ENCODE measurements at places on chromosomes 3 and 15.
A peak's percentile ranks its signal among the peaks of the same experiment; 100 is the strongest.

- no peaks in the 10 kb centered on the region for H3K36me3 ChIP-seq
- no peak for DNase-seq
- H3K4me1 ChIP-seq: no peaks in the 10 kb centered on the region
- no peak overlapping the region for H3K27ac ChIP-seq
- H3K4me3 ChIP-seq: no peak overlapping the region
Observed at GRCh38 chr3:97121386-97121785, 307.0 kb downstream of the EPHA6 start.

DNA sequence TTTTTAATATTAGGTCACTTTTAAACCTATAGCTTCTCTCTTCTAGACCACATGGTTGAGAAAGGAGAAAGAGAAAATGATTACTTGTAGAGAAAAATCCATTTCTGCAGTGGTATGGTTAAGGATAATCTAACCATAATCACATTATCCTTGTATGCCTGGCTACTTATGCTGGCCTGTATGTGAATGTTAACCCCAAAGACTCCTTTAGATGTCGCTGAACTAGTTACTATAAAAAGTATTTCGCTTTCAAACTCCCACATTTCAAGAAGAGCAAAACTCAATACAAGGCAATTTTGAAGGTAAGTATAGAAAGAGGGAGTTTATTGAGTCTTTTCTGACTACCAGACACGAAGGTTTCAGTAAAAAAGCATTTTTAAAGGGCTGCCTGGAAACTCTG is 2.2 kb downstream of the KCTD6 start:
- H3K27me3 ChIP-seq: no peaks in the 10 kb centered on the region
- H3K4me3 ChIP-seq: no peak overlapping the region
- H3K4me1 ChIP-seq: peaks cover 76% of the 10 kb centered on the region
- H3K36me3 ChIP-seq: no peaks in the 10 kb centered on the region
- no peak overlapping the region for H3K27ac ChIP-seq
- DNase-seq: no peak

DNA sequence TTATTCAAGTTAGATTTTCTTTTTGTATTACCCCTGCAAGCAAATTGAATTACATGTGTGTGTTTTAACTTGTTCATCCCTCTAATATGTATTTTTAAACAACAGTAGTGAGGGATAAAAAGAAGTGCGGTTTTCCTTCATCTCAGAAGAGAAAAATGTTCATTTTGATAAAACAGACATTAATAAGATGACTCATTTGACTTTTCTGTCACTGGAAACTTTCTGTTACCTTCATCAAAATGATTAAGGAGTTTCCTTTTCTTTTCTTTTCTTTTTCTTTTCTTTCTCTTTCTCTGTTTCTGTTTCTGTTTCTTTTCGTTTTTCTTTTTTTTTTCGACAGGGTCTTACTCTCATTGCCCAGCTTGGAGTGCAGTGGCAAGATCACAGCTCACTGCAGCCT is 53.0 kb downstream of the ECT2 start:
- no peaks in the 10 kb centered on the region for H3K4me1 ChIP-seq
- H3K27ac ChIP-seq: no peak overlapping the region
- no peak overlapping the region for H3K4me3 ChIP-seq

- no peak for DNase-seq
- no peaks in the 10 kb centered on the region for H3K27me3 ChIP-seq
- no peaks in the 10 kb centered on the region for H3K4me1 ChIP-seq
- H3K36me3 ChIP-seq: peaks cover 87% of the 10 kb centered on the region
Observed at GRCh38 chr15:39990706-39991105, 48.3 kb downstream of the SRP14 start.

DNA sequence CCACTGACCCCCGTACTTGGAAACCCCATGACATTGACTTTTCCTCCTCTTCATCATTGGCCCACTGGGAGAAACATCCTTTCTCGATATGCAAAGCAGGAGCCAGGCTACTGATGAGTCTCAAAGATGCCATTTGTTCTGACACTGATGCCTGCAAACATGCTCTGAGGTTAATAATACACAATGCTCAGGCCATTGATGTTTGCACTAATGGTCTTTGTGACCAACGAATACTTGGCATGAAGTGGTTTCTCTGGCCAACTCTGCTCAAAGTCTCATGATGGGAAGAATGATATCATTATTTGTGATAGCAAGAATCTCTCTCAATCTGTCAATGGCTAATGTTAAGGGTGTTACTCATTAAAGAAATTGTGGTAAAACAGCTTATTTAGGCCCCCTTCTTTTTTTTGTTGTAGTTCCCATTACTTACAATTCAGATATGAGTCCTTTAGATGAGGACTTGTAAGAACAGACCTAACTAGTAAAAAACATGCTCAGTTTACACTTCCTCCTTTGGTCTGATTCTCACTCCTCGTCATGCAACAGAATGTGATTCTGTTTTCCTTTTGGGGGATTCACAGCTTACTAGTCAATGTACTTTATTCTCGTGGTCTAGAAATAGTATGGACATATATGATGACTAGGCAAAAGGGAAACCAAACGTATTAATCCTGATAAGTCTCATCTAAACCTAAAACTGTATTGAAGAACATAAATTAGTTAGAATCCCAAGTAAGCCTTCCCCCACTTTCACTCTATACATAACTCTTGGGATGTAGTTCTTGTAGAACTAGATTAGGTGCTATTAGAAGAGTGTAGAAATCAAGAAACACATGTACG is 488.8 kb upstream of the DPPA4 start:
- no peaks in the 10 kb centered on the region for H3K27me3 ChIP-seq
- H3K36me3 ChIP-seq: no peaks in the 10 kb centered on the region
- H3K4me3 ChIP-seq: no peak overlapping the region
- no peaks in the 10 kb centered on the region for H3K4me1 ChIP-seq
- DNase-seq: no peak

DNA sequence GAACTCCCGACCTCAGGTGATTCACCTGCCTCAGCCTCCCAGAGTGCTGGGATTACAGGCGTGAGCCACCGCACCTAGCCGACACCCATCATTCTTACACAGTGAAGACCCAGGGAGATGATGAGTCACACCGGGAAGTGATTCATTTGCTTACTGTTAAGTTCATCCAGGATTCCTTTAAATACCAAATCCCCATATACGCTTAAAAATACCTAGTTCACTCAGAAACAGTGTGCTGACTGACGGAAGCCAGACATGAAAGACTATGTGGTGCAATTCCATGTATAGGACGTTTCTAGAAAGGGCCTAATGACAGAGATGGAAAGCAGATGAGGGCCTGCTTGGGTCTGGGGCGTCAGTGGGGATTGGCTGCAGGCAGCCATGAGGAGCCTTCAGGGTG is 75.2 kb downstream of the APBA2 start:
- no peak for DNase-seq
- no peaks in the 10 kb centered on the region for H3K27me3 ChIP-seq
- no peak overlapping the region for H3K27ac ChIP-seq

GRCh38 chr3:168053115-168053514 is 42.6 kb downstream of the GOLIM4 start:
- no peak overlapping the region for H3K27ac ChIP-seq
- no peaks in the 10 kb centered on the region for H3K36me3 ChIP-seq
- no peak for DNase-seq

- no peak overlapping the region for H3K27ac ChIP-seq
- no peaks in the 10 kb centered on the region for H3K36me3 ChIP-seq
- no peak overlapping the region for H3K4me3 ChIP-seq
- no peaks in the 10 kb centered on the region for H3K27me3 ChIP-seq
Observed at GRCh38 chr3:158509891-158510290, 61.1 kb upstream of the MLF1 start.

- no peaks in the 10 kb centered on the region for H3K4me1 ChIP-seq
- no peak overlapping the region for H3K4me3 ChIP-seq
- H3K36me3 ChIP-seq: no peaks in the 10 kb centered on the region
- no peak for DNase-seq
Observed at GRCh38 chr3:1117843-1118473, 25.1 kb downstream of the CNTN6 start.

GRCh38 chr15:60326824-60327654 is 70.7 kb downstream of the ANXA2 start:
- H3K36me3 ChIP-seq: no peaks in the 10 kb centered on the region
- H3K4me3 ChIP-seq: no peak overlapping the region
- no peaks in the 10 kb centered on the region for H3K27me3 ChIP-seq
- no peak overlapping the region for H3K27ac ChIP-seq
- no peaks in the 10 kb centered on the region for H3K4me1 ChIP-seq

- no peaks in the 10 kb centered on the region for H3K36me3 ChIP-seq
- peaks cover 4% of the 10 kb centered on the region for H3K4me1 ChIP-seq
- no peak for DNase-seq
- no peak overlapping the region for H3K4me3 ChIP-seq
Observed at GRCh38 chr3:185311991-185312390, 50.9 kb upstream of the MAP3K13 start.

DNA sequence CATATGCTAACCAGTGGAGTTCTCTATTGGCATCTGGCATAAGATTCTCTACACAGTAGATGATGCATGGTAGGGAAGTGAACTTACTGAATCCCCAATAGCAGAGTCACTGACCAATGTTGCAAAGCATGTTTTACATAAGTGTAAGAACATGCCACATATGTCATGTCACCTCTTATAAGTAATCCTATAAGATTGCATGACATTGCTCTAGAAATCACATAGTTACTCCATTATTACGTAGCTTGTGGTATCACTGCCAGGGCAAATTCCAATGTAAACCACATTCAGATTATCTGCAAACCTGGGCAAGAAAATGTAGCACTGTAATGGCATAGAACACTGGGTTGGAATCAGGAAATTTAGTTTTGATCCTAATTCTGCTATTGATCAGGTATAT is 198.2 kb upstream of the UMPS start:
- H3K27me3 ChIP-seq: no peaks in the 10 kb centered on the region
- H3K4me1 ChIP-seq: no peaks in the 10 kb centered on the region
- no peak overlapping the region for H3K27ac ChIP-seq
- no peaks in the 10 kb centered on the region for H3K36me3 ChIP-seq
- H3K4me3 ChIP-seq: no peak overlapping the region

GRCh38 chr3:134077649-134078161 is 48.0 kb upstream of the SLCO2A1 start:
- H3K27me3 ChIP-seq: no peaks in the 10 kb centered on the region
- H3K4me1 ChIP-seq: no peaks in the 10 kb centered on the region
- DNase-seq: peak; percentile 58
- H3K36me3 ChIP-seq: no peaks in the 10 kb centered on the region
- H3K27ac ChIP-seq: no peak overlapping the region

DNA sequence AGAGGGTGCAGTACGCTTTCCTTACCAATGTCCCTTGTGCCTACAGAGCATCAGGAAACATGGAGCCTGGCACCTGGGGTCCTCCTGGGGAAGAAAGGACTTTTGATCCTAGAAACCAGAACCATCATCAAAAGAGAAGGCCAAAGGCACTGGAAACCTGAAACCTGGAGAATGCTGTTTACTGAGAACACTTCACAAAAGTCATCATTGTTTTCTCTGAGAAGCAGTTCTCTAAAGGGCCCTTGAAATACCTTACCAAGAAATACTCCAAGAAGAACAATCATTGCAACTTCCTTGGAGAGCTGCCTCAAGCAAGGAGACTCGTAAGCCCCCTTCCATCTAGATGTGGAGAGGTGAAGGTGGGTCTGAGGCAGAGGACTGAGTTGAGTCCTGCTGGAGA is 66.0 kb downstream of the TLE3 start:
- peaks cover 10% of the 10 kb centered on the region for H3K4me1 ChIP-seq
- H3K4me3 ChIP-seq: no peak overlapping the region
- H3K27me3 ChIP-seq: no peaks in the 10 kb centered on the region
- DNase-seq: no peak

- no peaks in the 10 kb centered on the region for H3K27me3 ChIP-seq
- peak overlapping the region; percentile 34 for H3K27ac ChIP-seq
- H3K36me3 ChIP-seq: no peaks in the 10 kb centered on the region
- H3K4me3 ChIP-seq: no peak overlapping the region
- no peak for DNase-seq
Observed at GRCh38 chr3:24598695-24599470, 104.2 kb upstream of the THRB start.

DNA sequence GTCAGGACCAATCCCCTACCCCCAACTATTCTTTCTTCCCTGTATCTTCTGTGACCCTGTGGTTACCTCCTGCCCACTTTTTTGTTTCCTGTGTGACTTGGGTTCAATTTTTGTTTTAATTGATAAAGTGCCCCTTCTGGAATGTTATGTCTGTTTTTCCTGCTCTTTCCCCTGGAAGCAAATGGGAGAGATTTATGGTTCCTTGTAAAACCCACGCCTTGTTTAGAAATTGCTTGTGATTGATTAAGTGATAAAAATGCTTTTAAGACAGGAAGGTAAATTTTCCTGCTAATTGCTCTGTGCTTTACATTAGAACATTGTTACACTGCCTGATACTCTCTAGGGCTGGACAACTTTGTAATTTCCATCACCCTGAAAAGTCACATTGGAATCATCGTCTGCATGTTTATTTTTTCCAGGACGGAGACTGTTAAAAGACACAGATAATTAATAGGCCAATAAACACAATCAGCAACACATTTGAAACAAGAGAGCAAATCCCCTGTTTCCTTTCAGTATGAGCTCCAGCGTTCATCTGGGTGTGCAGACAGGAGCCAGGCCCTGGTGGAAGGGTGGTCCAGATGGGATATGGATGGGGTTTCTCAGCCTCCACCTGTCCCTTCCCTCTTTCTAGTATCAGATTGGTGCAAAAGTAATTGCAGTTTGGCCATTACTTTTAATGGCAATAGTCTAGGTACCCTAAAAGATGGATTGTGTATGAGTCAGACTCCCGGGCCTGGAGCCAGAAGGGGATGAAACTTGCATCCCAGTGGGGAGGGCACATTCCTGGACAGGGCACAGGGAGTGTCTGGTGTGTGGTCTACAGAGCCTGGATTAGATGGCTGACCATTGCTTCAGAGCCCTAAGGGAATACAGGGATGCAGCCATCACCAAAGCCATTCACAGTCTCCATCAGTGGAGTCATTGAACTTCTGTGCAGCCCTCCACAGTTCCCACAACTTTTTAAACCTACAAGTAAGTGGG is 58.1 kb upstream of the AGBL1 start:
- no peaks in the 10 kb centered on the region for H3K4me1 ChIP-seq
- no peak overlapping the region for H3K27ac ChIP-seq
- no peak for DNase-seq
- H3K27me3 ChIP-seq: no peaks in the 10 kb centered on the region
- H3K36me3 ChIP-seq: no peaks in the 10 kb centered on the region

DNA sequence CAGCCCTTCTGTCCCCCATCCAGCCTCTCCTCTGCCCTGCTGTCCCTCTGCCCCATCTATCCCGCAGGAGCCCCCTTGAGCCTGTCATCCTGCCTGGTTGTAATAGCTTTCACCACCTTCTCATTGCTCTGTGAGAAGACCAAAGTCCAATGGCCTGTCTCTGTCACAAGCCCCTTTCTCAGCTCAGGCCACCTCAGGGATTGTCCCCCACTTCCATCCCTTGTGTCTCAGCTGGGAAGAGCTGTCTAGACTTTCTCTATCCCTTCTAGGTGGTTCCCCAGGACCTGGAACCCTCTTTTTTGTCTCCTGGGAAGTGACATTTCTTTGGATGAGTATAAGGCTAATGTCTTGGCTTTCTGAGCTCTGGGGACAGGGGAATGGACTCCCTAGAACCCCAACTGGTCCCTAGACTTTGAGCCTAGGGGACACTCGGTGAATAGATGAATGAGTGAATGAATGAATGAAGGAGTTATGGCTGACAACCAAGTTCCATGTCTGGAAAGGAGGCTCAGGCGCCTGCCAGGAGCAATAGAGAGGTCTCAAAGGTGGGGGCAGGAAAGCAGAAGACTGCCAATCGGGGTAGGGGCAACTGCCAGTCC is 849 bp upstream of the PRKCD start:
- H3K4me1 ChIP-seq: peaks cover 64% of the 10 kb centered on the region
- no peak for DNase-seq
- peak overlapping the region; percentile 89 for H3K27ac ChIP-seq

All from vagina (tissue), 2 donors.